ENCODE measurements at places on chromosomes 4 and X.

GRCh38 chrX:15310117-15310516, 5.3 kb downstream of the ASB11 start:
- peak; percentile 28 for DNase-seq

DNA sequence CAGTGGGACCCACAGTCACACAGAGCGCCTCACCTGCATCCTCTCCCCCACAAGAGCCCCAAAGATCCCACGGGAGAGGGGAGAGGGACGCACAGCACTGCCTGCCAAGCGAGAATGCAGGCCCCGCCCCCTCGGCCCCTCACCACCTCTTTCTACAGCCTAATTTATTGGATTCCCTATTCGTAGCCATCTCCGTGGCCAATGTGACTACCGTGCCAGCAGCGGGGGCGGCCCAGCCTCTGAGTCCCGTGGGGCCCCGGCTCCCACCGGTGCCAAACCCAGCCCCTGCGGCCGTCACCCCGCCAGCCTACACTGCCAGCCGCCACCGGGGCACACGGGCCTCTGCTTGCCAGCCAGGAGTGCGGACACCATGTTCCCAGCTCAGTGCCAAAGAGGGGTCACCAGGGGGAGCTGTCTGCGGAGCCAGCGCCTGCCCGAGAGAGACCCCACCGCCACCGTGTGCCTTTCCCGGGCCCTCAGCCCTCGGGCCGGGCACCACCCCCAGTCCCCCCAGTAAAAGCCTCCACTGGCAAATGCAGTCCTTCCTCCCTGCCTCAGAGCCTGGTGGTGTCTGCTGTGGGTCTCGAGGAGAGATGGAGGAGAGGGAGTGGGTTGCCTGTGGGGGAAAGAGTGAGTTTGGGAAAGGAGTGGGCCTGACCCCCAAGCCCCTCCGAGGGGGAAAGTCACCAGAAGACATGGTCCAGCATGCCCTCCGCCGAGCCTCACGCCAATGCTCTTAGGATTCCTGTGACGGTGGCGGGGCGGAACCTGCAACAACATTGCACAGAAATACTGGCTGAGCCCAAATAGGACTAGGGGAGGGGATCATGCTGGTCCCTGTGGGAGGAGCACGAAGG, 19.6 kb upstream of the PLXNB3 start:
- DNase-seq, result no peak

DNA sequence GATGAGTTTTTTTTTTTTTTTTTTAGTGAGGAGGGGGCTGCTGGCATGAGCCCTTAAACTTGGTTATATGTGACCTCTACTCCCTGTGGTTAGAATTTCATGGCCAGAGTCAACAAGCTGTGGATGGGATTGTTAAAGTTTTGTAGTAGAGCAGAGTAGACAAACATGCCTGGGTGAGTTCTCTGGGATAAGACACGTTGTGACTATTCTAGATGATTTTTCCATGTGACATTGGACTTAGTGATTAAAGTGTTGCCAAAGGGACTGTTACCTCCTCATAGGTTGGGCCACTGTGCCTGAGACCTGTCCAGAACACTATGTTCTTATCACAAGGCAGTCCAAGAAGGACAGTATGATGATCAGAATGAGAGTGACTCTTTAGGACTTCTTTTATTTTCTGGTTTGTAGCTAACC, 28.8 kb upstream of the ALB start:
- no peak for DNase-seq

DNA sequence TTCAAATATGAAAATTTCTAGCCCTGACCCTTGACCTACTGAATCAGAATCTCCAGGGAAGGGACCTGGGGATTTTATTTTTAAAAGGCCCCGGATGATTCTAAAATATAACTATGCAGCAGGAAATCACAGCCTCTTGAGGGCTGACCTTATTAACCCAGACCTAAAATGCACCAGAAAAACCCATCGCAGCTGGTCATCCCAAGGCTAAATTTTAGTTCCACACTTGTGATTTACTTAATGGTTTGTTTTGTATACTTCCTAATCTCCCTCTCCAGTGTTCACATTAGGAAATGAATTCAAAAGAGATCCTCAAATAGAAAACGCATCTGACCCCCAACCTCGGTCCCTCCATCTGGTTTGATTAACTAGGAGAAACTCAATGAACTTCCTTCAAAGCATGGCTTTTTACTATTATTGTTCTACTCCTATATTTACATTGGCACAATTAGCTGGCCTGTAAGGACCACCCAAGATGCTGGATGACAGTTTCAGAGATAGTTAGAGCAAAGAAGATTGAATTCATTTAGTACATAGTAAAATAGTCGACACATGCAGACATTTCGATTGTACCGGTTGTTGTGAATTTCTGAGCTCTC, 147.8 kb upstream of the MED14 start:
- no peak for DNase-seq

DNA sequence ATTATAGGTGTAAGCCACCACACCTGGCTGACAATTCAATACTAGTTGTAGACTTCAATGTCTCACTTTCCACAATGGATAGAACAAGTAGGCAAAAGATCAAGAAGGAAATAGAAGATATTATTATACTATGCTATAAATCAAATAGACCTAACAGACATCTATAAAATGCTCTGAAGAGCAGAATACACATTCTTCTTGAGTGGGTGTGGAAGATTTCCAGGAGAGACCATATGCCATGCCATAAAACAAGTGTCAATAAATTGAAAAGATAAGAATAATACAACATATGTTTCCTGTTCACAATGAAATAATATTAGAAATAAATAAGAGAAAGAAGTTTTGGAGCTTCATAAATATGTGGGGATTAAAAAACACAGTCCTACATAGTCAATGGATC, 179.3 kb upstream of the AMOT start:
- no peak for DNase-seq

DNA sequence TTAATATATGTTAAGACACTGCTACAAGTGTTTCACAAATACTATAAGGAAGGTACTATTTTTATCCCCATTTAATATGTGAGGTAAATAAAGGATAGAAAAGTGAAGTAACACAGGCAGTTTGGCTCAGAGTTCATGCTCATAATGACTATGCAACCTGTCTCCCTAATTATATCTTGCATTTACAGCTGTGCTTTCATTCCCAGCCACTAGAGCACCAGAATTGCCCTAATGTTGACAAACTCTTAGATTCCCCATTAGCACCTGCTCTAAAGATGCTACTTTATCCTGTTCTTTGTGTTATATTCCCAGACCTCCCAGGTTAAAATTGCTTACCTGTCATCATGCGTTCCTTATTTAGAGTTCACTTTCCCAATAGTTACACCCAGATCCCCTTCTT, 833.6 kb downstream of the CCSER1 start:
- DNase-seq, result peak; percentile 35

GRCh38 chrX:130933358-130933757, 30.3 kb upstream of the ENOX2 start:
- DNase-seq, result peak; percentile 77

DNA sequence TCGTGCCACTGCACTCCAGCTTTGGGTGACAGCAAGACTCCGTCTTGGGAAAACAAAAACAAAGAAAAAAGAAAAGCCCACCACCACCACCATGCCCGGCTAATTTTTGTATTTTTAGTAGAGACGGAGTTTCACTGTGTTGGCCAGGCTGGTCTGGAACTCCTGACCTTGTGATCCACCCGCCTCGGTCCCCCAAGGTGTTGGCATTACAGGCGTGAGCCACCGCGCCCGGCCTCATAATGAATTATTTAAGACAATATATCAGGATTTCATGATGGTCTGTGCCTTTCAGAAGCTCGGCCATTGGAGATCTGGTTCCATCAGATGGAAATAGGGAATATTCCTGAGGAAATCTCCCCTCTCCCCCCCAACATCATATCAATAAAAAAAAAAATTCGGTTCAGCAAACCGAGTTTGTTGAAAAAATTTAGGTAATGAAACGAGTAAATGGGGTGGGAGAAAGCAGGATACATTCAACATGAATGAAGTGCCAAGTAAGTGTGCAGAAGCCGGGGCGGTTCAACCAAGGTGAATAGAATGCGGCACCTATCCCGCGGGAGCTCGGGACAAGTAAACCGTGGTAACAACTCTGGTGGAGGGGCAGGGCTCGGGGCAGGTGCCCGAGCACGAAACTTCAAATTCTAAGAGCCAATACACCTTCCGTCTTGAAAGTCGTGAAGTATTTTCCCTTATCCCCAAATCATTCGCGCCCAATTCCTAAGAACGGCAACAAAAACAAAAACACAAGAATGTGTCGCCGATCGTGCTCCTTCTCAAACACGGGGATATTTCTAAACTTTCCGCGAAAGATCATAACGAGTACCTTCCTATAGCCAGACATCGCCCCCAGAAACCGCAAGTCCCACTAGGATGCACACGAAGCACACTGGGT, 773 bp upstream of the TXLNG start:
- no peak for DNase-seq

- no peak for DNase-seq
Measured at GRCh38 chr4:24856586-24856985, 56.3 kb downstream of the CCDC149 start.

DNA sequence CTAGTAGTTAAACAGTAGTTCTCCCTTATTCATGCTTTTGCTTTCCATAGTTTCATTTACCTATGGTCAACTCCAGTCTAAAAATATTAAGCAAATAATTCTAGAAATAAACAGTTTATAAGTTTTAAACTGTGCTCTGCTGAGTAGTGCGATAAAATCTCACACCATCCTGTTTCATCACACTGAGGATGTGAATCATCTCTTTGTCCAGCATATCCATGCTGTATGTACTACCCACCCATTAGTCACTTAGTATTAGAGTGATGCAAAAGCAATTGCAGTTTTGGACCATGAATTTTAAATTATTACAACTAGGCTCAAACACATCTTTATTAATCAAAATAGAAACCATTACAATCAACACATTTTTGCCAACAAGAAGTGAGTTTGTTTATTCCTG, 187.4 kb downstream of the TEX13C start:
- DNase-seq, result no peak

GRCh38 chr4:699816-700580, 5.6 kb upstream of the PCGF3 start:
- no peak for DNase-seq

Measured in OCI-M1 (cell line).